ENCODE measurements at places on chromosomes 6 and 20.

- DNase-seq: no peak
These were observed 100.9 kb upstream of the PRDM1 start for GRCh38 chr6:105985098-105985815.

DNA sequence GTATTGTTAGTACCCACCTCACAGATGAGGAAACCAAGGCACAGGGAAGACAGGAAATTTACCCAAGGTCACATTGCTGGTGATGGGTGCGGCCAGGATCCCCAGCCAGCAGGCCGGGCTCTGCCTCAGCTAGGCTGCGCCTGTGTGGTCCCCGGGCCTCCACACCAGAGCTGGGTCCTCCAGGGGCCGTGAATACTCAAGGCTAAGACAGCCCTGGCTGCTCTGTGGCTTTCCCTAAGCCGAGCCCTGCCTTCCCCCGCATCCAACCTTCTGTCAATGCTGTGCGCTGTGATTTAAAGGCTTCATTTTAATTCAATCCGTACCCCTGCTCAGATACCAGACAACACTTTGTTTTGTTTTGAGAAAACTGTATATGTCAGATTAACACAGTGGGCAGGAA, 246.7 kb downstream of the TTLL2 start:
- DNase-seq: peak; percentile 40

- DNase-seq: no peak
These were observed 8.1 kb downstream of the SMAP1 start for GRCh38 chr6:70675822-70676221.

- no peak for DNase-seq
These were observed 29.4 kb downstream of the PHACTR3 start for GRCh38 chr20:59633656-59634251.
